ENCODE measurements at places on chromosomes 2 and 18. TPM values are rescaled to one million over a fixed set of nuclear protein-coding genes. Genes with fewer than 3 reads are reported as not detected.

FOXD4L1 gene
- total RNA-seq = not detected

APLF gene
- 3.7 TPM for total RNA-seq

FKBP1B gene
- 5.2 TPM for total RNA-seq

ATF2 gene
- total RNA-seq = 43.1 TPM

CPO gene
- total RNA-seq = not detected

FLACC1 gene
- total RNA-seq = not detected

IL1F10 gene
- not detected for total RNA-seq

DNAH7 gene
- total RNA-seq = 0.40 TPM

IL1RL2 gene
- total RNA-seq = not detected

TWSG1 gene
- 92.5 TPM for total RNA-seq

LOXHD1 gene
- not detected for total RNA-seq

IL1B gene
- total RNA-seq = not detected

FAM124B gene
- not detected for total RNA-seq

SDC1 gene
- total RNA-seq = 241 TPM

PLA2R1 gene
- total RNA-seq = 2.5 TPM

INHBB gene
- 0.16 TPM for total RNA-seq

RIT2 gene
- not detected for total RNA-seq

RNF125 gene
- total RNA-seq = 0.36 TPM

CCBE1 gene
- total RNA-seq = 6.5 TPM

EHBP1 gene
- total RNA-seq = 47.2 TPM

ANKRD29 gene
- total RNA-seq = 3.8 TPM

BZW1 gene
- 408 TPM for total RNA-seq

ATP6V1C2 gene
- 0.16 TPM for total RNA-seq

MREG gene
- 8.9 TPM for total RNA-seq

MERTK gene
- total RNA-seq = 0.10 TPM

LRP1B gene
- 0.03 TPM for total RNA-seq

CYP1B1 gene
- 0.38 TPM for total RNA-seq

FOXI3 gene
- not detected for total RNA-seq

MRPL30 gene
- 67.3 TPM for total RNA-seq

SLC39A6 gene
- 139 TPM for total RNA-seq

GCG gene
- total RNA-seq = not detected

RSAD2 gene
- total RNA-seq = 2.8 TPM

FBXO15 gene
- total RNA-seq = 0.31 TPM

TMEM247 gene
- not detected for total RNA-seq

THADA gene
- 19.7 TPM for total RNA-seq

BCL11A gene
- not detected for total RNA-seq

ABCG5 gene
- not detected for total RNA-seq

CXCR1 gene
- total RNA-seq = not detected

HNMT gene
- 22.6 TPM for total RNA-seq

MC4R gene
- total RNA-seq = 3.9 TPM

Data from A172 (cell line).